Esophagus squamous epithelium (tissue), 5 donors: ENCODE measurements at places on chromosomes 16 and 17.

DNA sequence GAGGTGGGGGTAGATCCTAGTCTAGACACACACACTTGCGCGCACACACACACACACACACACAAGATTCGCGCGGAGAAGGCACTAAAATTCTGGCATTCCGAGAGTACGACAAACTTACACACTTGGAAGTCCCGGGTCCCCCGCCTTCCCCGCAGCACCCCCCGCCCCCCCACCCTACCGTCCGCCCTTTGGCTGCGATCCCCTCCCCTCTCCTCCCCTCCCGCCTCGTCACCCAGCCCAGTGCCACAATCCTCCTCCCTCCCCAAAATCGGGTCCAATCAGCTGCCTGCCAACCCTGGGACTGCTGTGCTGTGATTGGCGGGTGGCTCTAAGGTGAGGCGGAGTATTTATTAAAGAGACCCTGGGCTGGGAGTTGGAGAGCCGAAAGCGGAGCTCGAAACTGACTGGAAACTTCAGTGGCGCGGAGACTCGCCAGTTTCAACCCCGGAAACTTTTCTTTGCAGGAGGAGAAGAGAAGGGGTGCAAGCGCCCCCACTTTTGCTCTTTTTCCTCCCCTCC, at the start of gene SOX9:
Gene SOX9 (plus strand): TSS at position 379 of the 522 bp plus-strand sequence. CDS start 372 bp downstream, outside the sequence.
- no peak for DNase-seq

DNA sequence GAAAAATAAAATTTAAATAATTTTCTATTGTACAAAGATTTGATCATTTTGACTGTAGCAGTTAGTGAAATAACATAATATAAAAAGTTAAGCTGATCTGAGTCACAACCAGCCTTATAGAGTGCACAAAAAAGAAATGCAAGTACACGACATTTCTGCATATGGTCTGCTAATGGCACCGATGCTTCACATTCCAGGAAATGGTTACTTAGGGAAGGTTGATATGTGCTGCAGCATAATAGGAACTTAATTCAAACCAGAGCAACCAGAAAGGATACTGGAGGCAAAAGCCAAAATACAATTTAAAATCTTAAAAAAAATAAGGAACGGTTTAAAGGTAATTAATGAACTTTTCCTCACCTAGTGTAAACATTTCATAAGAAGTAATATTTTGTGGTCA, 10.0 kb upstream of the CFDP1 start:
- DNase-seq: no peak

DNA sequence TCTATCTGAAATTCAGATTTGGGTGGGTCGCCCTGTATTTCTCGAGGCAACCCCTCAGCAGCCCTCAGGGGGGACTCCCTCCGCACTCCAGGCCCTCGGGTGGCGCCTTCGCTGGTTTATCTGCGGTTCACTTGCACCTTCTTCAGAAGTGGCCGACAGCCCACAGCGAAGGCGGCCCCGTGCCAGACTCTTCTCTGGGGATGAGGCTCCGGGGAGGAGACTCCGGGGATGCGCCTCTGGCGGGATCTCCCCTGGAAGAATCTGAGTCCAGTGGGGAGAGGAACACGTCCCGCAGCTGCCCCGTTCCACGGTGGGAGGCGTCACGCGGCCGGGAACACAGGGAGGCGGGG, 63.9 kb upstream of the DNAJA2 start:
- DNase-seq: no peak

GRCh38 chr17:66580956-66581391, 253.9 kb upstream of the CACNG5 start:
- DNase-seq: no peak

DNA sequence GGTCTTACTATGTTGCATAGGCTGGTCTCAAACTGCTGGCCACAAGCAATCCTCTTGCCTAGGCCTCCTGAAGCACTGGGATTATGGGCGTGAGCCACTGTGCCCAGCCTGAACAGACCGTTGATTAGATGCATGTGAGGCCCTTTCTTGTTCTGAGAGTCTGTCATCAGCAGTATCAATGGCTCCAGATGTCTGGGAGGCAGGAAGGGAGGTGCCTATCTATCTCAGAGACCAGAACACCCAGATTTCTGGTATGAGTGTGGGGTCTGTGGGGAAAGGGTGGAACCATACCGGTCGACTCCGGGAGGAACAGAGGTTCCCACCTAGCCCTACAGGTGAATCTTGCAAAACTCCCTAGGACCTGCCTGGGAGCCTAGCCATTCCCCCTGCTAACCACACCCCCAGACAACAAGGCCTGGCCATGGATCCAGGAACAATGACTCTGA, 71.7 kb downstream of the PRKCB start:
- DNase-seq: no peak

DNA sequence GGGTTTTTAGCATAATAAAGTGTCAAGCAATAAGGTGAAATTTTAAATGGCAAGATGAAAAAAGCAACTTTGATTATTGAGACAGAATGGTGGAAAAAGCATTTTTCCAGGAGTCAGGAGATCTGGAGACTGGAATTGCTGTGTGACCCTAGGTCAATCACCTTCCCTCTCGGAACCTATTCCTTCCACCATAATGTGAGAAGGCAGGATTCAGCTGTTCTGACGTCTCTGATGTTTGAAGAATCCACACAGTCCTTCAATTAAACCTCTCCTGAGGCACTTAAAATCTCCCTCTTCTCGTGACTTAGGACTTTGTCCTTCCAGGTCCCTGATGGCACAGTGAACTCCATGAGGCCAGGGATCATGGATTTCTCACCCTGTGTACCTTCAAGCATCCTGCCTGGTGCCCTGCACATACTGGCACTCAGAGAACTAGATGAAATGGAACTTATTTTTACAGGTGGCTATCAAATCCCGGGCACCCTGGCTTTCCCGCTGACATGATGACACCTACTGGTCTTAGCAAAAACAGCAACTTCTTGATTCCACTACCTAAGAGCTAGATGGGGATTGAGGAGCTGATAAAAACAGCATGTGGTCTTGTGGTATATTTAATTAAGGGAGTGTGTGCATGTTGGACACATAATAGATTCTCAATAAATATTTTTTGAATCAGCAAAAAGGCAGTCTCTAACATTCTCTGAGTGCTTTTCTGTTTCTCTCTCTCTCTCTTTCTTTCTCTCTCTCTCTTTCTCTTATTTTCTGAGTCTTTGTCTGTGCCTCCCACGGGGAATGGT, 2.3 kb upstream of the CCDC182 start:
- DNase-seq: no peak

DNA sequence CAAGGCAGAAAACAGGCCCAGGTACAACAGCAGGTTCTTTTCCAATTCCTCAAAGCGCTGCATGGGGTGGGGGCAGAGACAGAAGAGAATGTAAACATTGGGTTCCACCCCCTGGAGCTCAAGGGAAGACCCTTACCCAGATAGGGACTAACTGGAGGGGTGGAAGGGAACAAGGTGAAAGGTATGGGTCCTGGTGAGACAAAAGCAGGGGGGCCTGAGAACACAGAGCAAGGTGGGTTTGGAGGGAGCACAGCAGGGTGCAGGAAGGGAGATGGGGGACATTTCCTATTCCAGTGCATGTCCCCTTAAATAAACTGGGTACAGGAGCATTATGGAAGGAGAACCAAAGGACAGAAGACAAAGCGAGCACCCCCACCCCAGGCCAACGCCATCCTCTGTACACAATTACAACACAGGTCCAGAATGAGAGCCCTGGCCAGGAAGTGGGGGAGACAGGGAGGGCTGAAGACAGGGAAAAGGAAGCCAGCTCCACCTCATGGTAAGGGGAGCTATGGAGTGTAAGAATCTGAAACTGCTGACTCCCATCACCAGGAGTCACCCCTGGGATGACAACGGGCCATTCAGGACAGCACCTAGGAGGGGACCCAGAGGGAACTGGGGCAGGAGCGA, 2.1 kb upstream of the CD2BP2 start:
- no peak for DNase-seq

GRCh38 chr17:74386386-74386785, 19.1 kb downstream of the GPR142 start:
- DNase-seq: no peak

DNA sequence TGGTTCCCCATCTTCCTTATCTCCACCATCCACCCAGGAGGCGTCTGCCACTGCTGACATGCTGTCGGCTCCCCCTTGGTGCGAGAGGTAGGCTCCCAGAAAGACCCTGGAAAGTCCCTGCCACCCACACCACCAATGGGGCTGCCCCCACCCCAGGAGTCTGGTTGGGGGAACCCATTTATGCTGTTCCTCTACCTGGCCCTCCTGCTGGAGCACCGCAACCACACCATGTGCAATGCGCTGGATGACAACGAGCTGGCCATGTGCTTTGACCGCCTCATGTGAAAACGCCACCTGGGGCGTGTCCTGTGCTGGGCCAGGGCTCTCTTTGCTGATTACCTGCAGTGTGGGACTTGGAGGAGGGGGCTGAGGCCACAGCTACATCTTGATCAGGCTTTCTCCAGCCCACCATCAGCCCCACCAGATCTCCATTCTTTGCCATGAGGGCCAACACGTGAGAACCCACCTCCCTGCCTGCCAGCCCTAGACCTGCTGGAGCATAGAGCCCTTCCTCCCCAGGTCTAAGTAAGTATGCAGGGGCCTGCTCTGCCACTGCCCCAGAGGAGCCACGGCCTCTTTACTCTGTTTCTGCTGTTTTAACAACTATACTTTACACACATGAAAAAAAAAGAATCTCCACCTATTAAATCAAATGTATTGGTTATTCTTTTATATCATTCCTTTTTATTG, 7.9 kb upstream of the ALDH3A1 start:
- DNase-seq: no peak

DNA sequence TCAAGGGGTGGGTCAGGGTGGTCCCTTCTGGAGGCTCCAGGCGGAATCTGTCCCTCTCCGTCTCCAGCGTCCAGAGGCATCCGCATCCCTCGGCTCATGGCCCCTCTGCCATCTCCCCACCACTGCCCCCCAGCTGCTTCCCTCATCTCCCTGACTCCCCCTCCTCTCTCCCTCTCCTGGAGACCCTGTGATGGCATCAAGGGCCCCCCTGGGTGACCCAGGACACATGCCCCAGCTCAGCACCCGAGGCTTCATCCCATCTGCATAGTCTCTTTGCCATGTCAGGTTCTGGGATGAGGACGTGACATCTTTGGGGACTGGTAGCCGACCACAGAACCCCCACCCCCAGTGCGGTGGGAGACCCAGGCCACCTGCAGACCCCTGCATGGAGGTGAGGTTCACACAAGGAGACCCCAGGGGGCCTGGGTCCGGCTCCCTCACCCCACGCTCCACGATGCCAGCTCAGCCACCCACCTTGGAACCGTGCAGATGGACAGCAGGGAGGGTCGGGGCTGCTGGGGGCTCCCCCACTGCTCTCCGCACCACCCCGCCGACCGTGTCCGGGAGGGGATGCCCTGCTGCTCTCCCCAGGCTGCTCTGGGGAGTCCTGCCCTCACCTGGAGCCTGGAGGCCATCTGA, 3.8 kb downstream of the SECTM1 start:
- DNase-seq: no peak

DNA sequence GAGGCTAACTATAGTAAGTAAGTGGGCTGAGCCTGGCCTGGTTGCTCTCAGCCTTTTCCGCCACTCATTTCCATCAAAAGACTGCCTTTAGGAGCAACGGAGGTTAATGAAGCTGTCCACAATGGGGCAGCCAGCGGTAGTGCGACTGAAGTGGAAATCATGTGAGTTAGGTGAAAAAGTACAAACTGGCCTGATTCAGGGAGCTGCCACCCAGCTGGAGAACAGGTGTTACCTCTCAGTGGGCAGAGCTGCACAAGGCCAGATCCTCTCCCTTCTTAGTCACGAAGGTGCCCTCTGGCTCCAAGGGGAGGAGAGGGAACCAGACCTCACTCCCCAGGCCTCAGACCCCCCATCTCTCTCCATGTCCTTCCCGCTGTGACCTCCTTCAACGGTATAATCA, 34.4 kb upstream of the CDRT4 start:
- DNase-seq: no peak

- no peak for DNase-seq
These were observed 28.7 kb downstream of the ARHGAP27 start for GRCh38 chr17:45403906-45404490.

GRCh38 chr17:18258356-18259038, at the start of gene FLII:
Gene FLII, minus strand, starts transcription at chr17:18258738. Its CDS starts 48 bp downstream, at chr17:18258690.
- DNase-seq: no peak

DNA sequence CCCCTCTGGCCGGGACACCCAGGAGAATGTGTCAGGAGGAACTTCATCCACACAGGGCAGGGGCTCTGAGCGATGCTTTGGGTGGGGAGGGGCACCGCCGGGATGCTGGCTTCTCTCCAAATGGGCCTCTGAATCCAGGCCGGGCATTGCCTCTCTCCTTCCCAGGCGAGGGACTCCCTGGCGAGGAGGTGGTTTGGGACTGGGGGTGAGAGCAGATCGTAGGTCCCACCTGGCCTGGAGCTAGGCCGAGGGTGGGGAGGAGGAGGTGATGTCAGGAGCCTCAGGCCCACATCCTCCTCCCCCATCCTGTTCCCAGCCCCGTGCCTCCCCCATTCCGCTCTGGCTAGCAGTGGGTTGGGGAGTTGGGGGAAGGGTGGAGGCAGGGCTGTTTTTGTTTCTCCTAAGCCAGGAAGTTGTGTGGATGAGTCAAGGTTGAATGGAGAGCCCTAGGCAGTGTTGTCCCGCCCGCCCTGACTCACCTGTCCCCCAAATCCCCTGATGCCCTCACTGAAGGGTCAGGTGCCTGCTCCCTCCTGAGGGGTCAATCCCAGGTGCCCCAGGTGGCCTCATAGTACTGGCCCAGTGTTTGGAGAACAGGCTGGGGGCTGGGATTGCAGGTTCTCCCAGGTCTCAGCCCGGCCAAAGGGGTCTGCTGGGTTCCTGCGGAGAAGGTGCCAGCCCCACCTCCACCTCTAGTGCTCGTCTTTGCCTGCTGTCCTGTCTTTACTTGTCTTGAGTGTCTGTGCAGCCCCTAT, 2.8 kb downstream of the GRB7 start:
- DNase-seq: no peak

DNA sequence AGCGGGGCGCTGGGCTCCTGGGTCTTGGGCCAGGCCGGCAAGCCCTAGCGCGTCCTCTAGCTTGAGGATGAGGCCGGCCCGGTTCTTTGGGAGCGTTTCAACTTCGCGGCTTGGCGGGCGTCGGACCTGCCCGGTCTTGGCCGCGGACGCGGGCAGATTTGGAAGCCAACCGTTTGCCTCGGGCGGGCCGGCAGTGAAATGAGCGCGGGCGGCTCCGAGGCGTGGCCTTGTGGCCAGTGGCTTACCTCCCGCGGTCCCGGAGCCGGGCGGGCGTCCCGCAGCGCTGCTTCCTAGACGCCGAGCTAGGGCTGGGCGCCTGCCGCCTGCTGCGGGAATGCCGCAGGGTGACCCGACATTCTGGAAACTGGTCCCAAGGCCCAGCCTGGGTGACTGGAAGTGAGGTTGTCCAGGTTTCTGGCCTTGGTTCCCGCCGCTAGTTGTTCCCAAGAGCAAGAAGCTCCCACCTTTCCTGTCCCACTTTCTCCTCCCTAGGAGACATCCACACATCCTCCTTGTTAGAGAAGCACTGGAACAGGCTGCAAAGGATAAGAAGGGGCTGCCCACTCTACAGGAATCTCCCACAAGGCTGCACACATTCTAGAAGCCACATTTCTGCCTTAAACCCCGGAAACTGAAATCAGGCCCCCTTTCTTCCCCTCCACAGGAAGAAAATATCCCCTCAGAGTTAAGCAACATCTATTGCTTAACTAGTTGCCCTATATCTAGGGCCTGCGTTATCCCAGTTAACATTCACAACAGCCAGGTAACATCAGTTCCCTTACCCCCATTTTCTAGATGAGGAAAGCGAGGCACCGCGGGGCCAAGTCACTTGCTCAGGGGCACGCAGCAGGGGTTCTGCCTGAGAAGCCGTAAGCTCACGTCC, 4.5 kb upstream of the CBX8 start:
- no peak for DNase-seq
